Stimulated activated CD8-positive, alpha-beta memory T cell treated with anti-CD3 and anti-CD28 coated beads, Interleukin-2, amount 100 ng/mL, for 48 hours (primary cell): ENCODE measurements at places on chromosomes 5 and 9.

DNA sequence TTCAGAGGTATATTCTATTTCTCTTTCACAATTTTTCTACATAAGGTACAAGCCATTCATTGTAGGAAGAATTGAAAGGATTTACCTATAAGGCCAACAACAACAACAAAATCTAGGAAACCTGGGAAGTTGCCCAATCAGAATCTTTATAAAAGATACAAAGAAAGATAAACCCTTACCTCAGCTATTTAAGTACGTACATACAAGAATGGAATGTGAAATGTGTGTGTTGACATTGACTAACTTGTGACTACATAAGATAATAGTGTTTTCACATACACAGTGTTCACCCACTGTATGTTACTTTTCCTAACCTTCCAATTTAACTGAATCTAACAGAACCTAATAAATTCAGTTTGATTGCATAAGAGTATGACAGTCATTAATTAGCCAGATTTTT lies 154.1 kb downstream of the ADAMTS6 start:
- DNase-seq = no peak

GRCh38 chr9:22159586-22159985 lies 150.5 kb upstream of the CDKN2B start:
- no peak for DNase-seq

- DNase-seq = no peak
Measured at GRCh38 chr9:132414731-132415130, 4.7 kb downstream of the CFAP77 start.

GRCh38 chr9:114174876-114175771 lies 19.8 kb downstream of the COL27A1 start:
- no peak for DNase-seq

DNA sequence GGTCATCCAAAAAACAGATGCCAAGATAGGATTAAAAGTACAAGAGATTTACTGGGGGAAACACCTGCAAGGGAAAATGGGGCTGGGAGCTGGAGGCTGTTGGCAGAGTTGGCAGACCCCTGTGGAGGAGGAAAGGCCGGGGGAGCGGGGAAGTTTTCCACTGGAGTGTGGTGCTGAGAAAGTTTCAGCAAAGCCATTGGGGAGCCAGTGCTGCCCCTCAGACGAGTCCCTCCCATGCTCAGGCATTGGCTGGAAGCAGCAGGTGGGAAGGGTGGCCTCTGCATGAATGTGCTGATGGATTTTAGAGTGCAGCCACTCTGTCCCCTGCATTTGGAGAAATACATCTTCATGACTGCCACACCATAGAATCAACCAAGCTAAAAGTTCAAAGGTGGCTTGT lies 52.8 kb downstream of the TTC1 start:
- DNase-seq = no peak

GRCh38 chr9:99818500-99818899 lies 3.2 kb upstream of the NR4A3 start:
- DNase-seq = no peak

DNA sequence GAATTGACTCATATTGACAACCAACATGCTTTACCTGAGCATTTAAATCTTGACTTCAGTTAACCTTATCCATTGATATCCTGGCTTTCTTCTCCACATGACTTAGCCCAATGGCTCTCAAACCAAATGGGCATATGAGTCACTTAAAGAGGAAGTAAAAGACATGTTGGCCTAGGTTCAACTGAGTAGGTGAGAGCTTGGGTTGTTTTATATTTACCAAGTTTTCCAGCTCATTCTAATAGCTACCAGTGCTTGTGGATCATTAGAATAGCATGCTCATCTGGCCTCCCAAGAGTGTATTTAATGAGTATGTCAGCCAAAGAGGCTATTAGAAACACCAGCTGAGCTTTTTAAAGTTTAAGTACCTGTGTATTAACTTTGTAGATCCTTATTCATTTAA lies 1049.0 kb downstream of the PTPRD start:
- DNase-seq = no peak

DNA sequence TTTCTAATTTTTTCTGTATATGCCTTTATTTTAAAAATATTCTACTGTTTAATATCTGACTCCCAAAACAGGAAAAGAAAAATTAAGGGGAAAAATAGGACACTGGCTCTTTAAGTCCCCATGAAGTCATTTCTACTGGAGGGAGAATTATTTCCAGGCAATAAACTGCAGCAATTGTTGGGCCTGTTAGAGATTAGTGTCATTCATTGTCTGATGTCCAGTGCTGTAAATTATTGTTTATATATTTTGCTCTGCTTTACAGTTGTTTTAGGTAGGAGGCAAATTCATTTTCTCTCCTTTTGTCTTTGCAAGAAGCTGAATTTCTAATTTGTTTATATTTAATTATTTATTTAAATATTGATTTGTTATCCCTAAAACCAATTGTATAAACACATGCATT lies 906.0 kb upstream of the CDH10 start:
- DNase-seq = no peak

GRCh38 chr5:75265731-75266130 lies 29.1 kb upstream of the ANKRD31 start:
- DNase-seq = no peak

- no peak for DNase-seq
Measured at GRCh38 chr5:34499001-34499734, 157.0 kb upstream of the RAI14 start.

- DNase-seq = no peak
Measured at GRCh38 chr9:38685535-38685934, 34.4 kb downstream of the FAM240B start.

DNA sequence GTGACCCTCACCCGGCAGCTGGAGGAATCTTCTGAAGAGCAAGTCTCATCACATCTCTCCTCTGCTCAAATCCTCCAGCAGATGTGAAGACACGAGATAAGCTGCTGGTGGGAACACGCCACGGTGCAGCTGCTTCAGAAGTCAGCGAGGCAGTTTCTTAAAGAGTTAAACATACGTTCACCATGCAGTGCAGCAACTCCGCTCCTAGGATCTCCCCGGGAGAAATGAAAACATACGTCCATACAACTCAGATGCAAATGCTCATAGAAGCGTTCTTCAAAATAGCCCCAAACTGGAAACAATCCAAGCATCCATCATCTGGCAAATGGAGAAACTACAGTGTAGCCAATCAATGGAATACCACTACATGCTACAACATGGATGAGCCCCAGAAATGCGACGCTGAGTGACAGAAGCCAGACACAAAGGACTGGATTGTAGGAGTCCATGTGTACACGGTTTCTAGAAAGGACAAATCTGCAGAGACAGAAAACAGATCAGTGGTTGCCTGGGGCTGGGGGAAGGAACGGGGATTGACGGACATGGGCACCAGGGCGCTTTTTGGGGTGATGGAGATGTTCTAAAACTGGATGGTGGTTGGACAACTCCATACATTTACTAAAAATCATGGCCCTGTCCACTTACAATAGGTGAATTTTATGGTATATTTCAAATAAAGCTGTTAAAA lies 150.6 kb downstream of the COL23A1 start:
- no peak for DNase-seq

GRCh38 chr9:115015018-115015635 lies 84.7 kb upstream of the TNFSF8 start:
- no peak for DNase-seq

DNA sequence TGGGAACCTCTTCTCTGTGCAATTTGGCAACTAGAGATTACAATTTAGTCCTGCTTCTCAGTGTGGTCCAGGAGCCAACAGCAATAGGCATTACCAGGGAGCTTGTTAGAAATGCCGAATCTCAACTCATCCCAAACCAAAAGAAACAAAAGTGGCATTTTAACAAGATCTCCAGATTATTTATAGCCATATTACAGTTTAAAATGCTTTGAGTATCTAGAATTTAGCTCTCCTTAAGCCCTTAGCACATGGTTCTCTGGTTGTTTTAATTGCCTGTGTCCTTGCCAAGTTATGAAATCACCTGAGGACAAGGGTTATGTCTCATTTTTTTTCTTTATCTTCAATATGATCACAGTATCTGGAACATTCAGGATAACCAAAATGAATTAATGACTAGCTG lies 51.6 kb upstream of the TAS2R1 start:
- no peak for DNase-seq

- no peak for DNase-seq
Measured at GRCh38 chr5:158843305-158843704, 256.4 kb downstream of the EBF1 start.

- DNase-seq = no peak
Measured at GRCh38 chr9:101269591-101270283, 115.1 kb downstream of the BAAT start.

DNA sequence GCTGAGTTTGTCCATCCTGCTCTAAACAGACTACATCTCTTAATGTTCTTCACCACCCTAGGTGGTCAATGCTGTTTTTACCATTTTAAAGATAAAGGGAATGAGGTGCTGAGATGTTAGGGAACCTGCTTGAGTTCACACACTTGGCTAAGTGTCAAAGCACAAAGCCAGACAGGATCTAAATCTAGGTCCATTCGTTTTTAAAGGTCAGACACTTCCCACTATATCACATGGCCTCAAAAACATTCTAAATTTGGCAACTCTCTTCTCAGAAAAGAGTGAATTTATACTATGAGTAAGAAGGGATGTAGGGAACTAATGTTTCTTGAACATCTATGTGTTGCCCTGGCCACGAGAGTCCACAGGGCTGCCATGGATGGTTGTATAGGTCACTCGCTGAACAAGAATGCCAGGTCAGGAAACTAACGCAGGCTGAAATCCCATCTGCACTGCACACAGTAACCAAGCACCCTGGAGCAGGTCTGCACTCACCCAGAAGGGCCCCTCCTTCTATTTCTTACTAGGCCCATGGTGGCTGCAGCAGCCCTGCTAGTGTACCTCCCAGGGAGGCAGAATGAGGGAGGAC lies 213.0 kb downstream of the SPOCK1 start:
- DNase-seq = no peak

GRCh38 chr9:116327701-116328405 lies 174.3 kb downstream of the PAPPA start:
- no peak for DNase-seq
